ENCODE measurements at places on chromosomes 12 and 14.

- DNase-seq: no peak
These were observed 6.2 kb upstream of the WDR89 start for GRCh38 chr14:63647696-63648410.

GRCh38 chr14:92516966-92517506 is 3.5 kb downstream of the RIN3 start:
- no peak for DNase-seq

GRCh38 chr12:115507560-115507889 is 770.0 kb downstream of the MED13L start:
- DNase-seq: no peak

DNA sequence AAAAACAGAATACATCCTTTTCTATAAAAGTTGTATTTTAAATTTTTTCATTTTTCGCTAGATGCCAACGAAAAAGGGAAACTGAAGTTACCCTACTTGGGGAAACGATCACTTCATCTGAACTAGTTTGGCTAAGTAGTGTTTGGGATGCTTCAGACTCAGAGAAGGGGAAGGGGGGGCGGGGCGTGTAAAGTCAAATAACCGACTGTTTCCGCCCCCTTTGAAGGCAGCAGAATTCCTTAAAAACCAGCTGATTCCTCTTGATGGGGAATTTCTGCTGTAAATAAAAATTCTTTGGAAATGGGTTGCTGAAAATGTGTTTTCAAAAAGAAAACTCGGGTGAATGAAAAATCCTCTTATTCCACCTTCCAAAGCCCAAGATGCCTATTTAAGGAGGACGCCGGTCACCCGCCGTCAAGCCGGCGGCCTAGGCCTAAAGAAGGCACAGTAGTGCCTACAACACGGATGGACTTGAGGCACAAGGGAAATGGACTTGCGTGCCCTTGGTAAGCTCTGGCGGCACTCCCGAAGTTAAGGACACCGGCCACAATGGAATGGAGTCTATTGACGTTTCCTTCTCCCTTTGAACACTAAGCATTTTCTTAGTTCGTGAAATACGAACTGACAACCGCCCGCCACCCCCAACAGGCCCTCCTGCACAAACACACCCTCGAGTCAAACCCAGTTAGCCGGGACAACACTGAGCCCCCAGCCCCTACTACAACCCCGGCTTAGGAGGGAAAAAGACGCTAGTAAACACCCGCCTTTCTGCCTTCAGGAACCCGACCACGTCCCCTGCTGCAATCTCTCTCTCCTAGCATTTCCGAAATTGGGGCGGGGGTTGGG is 1.9 kb downstream of the ATXN2 start:
- DNase-seq: peak; percentile 59

DNA sequence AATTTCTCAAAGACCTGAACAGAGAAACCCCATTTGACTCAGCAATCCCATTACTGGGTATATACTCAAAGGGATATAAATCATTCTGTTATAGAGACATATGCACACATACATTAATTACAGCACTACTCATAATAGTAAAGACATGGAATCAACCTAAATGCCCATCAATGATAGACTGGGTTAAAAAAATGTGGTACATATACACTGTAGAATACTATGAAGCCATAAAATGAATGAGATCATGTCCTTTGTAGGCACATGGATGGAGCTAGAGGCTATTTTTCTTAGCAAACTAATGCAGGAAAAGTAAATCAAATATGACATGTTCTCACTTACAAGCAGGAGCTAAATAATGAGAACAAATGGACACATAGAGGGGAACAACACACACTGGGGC is 303.8 kb downstream of the BTG1 start:
- DNase-seq: no peak

- no peak for DNase-seq
These were observed 35.0 kb downstream of the TXNRD1 start for GRCh38 chr12:104250366-104251125.

- no peak for DNase-seq
These were observed 2.4 kb upstream of the HEBP1 start for GRCh38 chr12:13002301-13003097.

GRCh38 chr12:76455582-76456345 is 103.8 kb downstream of the OSBPL8 start:
- DNase-seq: peak; percentile 93

GRCh38 chr12:91604897-91605296 is 422.3 kb upstream of the DCN start:
- DNase-seq: no peak

- no peak for DNase-seq
These were observed 38.5 kb downstream of the C12orf75 start for GRCh38 chr12:105369014-105369413.

All from SW 1271 (cell line).